ENCODE measurements at places on chromosomes 2 and 18.

- no peak for DNase-seq
Measured at GRCh38 chr2:167972020-167972419, 275.4 kb downstream of the STK39 start.

DNA sequence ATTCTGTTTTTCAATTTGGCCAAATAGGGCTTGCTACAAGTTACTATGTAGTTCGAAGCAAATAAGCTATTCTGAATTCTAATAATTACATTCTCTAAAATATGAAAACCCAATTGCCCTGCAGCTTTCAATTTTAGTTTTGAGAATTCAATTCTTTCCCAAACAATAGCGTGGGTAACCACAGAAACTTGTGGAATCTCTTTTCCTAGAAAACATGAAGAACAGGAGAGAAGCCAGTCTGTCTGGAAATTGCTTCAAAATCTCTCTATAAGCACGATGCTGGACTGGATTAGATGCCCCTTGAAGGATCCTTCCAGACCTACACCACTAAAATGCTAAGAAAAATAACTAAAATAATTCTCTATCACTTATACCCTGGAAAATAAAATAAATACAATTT is 115.0 kb downstream of the THADA start:
- no peak for DNase-seq

GRCh38 chr2:38239452-38239851 is 137.6 kb downstream of the ATL2 start:
- DNase-seq = no peak

DNA sequence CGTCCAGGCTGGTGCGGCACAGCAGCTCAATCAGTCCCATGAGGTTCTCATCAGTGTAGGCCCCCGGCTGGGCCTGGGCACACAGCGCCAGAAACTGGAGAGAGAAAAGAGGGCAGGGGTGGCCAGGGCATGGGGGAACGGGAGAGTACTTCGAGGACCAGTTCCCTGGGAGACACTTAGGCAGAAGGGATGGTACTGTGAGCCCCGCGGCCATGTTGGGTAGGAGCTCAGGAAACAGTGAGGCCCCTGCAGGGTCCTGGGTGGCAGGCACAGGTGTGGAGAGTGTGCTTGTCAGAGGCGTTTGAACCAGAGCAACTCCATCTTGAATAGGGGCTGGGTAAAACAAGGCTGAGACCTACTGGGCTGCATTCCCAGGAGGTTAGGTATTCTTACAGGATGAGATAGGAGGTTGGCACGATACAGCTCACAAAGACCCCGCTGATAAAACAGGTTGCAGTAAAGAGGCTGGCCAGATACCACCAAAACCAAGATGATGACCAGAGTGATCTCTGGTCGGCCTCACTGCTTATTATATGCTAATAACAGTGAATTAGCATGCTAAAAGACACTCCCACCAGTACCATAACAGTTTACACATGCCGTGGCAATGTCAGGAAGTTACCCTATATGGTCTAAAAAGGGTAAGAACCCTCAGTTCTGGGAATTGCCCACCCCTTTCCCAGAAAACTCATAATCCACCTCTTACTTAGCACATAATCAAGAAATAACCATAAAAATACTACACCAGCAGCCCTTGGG is 51.9 kb upstream of the SEMA4C start:
- no peak for DNase-seq

DNA sequence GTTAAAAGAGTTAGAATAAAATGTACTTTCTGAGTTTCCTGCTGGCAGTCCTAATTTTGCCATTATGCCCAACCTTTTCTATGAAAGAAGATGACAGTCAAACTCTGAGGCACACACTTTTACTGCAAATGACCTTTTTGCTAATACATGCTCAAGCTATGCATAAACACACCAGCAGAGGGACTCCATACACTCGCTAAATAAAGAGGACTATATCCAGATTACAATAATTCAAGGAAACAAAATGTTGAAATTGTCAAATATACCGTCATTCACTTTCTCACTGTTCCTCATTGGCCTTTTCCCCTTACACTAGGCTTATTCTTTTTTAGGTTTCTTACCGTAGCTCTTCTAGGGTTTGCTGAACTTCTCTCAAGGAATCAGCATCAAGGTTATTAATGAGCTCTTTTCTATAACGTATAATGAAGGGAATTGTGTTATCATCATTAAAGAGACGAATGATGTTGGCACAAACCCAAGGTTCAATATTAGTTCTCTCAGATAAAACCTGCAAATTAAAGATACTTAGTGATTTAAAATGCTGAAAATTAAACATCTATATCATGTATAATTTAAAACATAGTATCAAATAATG is 25.7 kb downstream of the SRBD1 start:
- DNase-seq = peak; percentile 84

DNA sequence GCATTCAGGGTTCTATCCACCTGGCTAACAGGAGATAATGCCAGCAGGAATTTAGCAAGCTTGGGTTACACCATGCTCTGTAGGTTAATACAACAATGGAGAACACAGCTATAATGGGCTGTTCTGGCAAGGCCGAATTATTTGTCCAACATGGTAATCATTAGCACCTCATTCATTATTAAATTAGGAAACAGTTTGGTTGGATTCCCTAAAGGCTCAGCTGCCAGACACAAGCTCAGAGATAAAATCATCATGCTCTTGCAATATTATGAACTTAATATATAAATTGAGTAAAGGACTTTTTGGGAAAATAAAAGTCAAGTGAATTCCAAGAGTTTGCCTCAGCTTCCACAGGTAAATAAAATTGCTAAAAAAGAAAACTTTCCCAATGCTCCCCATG is 166.4 kb downstream of the ANKRD44 start:
- DNase-seq = no peak

DNA sequence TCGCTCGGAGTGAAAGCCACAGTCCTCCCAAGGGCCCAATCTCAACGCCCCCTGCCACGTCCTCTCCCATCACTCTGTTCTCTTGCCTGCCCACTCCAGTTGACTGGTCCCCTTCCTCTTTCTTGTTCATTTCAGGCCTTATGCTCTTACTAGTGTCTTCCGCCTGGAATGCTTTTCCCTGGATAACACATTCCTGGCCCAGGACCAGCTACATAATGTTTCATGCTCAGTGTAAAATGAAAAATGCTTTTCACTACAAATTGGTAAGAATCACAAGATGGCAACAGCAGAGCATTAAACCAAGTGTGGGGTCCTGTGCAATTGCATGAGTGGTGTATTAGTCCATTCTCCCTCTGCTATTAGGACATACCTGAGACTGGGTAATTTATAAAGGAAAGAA is 417.2 kb upstream of the KLHL29 start:
- DNase-seq = peak; percentile 37

DNA sequence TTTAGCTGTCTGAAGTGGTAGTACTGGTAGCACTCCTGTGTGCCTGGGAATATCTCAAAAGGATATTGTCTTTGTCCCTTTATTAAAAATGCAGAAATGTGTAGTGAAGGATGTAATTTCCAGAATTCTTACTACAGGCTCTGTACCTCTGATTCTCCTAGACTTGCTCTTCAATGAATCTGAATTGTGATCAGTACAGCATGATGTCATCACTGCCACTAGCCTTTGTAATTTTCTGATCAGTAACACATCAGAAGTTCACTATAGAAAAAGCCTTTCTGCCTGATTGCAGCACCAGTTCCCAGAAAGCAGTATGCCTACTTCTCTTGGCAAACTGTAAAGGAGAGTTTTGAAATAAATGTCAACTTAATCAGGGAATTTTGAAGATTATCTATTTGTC is 29.2 kb upstream of the OTOF start:
- DNase-seq = no peak

DNA sequence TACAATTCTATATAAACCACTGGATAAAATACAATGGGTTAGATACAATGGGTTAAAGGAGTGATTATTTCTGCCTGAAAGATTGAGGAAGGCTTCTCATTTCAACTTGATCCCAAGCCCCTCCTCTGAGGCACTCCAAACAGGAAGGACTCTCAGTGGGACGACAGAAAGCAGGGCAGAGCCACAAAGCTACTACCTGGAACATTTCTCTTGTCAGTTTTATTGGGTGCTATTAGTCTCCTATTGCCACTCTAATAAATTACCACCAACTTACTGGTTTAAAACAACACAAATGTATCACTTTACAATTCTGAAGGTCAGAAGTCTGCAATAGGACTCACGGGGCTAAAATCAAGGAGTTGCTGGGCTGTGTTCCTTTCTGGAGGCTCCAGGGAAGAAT is 146.7 kb downstream of the MREG start:
- no peak for DNase-seq

DNA sequence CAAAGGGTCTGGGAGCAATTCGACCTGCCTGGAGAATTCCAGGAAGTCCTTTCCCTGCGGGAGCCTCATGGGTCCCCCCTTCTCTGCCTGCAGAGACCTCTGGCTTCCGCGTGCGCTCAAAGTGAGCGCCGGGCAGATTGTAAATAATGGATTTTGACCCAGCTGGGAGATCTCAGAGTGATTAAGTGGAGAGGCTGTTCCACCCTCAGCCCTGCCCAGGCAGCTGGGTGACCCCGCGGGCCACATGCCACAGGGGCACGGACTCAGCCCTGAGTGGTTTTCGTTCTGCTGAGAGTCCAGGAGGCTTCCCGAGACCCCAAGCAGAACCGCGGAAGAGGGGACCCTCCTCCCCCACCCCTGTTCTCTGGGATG is 1.2 kb downstream of the KCNG2 start:
- DNase-seq = no peak

GRCh38 chr2:76008001-76008702 is 297.4 kb upstream of the GCFC2 start:
- DNase-seq = no peak

DNA sequence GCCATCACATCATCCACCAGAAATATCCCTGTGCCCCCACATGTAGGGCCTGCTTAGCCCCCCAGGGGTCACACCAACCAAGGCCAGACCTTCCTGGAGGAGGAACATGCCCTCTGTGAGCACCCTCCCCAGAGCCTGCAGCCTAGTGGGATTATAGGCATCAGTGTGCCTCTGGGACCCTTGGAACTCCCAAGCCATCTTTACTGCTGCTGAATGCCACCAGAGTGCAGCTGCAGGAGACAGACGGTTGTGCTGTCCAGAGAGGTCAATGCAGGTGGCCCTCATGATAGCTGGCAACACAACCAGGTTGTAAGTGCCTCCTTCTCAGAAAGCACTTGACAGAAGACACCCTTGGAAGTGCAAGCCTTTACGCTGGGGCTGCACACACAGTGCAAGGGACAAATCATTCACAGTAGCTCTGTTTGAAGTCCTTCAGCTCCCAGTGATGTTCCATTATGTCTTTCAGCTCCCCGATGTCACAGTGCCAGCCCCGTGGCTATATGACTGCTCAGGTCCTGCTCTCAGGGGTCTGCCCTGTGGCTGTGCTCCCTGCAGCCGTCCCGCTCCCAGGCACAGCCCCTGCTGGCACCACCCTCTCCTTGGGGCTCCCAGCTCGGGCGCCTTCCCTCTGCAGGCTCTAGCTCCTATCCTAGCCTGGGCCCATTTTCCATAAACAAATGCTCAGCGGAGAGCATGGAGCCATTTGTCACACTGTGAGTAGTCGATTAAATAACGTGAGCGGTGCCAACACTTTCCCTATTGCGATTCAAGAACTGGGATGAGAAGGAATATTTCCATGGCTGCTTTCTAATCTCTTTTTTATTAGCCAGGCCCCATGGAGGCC is 65.1 kb downstream of the EDAR start:
- no peak for DNase-seq

DNA sequence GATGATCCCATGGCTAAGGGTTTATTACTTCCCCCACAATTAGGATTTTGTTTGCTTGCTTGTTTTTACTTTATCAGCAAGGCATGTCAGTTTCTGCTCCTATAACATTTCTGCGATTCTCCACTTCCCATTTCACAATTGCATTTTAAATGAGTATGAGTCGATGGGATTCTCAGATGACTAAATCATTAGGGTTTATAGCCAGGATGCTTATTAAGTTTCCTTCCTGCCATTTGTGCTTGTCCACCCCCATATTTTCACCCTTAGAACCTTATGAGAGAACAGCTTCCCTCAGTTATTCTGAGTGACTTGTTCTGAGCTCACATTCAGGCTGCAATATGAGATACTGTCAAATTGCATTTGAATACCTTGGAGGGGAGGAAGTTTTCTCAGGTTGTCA is 37.9 kb upstream of the C1GALT1C1L start:
- no peak for DNase-seq

GRCh38 chr18:30925795-30926194 is 116.7 kb downstream of the DSC3 start:
- DNase-seq = no peak

- DNase-seq = no peak
Measured at GRCh38 chr2:176924909-176925534, 287.6 kb upstream of the HNRNPA3 start.

- no peak for DNase-seq
Measured at GRCh38 chr2:157420771-157421323, 23.0 kb downstream of the CYTIP start.

DNA sequence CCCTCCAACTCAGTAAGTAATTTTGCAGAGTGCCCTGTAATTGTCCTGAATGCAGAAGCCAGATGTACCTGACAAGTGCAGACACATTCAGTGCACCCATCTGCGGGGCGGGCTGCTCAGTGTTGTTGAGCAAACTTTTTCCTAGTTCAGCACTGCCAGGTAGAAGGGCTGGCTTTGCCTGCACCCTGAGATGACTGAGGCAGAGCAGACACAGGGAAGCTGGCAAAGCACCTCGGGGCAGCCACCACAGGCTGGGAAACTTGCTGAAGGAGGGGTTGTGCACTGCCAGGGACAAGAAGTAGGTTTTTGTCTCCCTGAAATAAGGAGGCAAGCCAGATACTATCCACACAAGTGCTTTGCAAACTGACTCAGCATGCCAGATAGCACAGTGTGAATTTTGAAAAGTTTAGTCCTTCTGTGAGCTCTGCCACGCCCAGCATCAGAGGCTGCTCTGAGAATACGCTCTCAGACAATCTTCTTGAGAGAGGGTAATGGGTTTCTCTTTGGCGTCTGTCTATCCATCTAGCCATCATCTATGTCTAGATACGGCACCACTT is 62.3 kb downstream of the SOWAHC start:
- DNase-seq = no peak

DNA sequence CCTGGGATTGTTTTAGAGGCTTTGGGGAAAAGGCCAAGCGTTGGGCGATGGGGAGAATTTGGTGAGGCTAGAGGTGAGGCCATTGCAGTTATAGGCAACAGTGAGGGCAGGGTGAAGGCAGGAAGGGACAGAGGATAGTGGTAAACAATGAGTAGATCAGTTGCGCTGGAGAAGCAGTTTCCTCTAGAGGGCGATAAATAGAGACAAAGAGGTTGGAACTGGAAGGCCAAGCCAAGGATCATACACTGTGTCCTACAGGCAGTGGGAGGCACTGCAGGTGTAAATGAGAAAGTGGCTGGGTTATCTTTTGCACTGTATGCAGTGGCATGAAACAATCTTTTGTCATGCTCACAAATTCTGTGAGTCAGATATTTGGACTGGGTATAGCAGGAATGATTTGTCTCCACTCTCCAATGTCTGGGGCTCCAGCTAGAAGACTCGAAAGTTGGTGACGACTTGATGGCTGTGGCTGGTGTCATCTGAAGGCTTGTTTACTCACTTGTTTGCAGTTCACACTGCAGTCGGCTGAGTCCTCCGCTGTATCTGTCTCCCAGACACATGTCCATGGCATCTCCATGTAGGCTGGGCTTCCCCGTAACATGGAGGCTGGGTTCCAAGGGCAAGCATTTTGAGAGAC is 82.1 kb downstream of the TNP1 start:
- peak; percentile 88 for DNase-seq
